Thoracic aorta (tissue), 2 donors: ENCODE measurements at places on chromosomes 3 and 15. TPM values are rescaled to one million over a fixed set of nuclear protein-coding genes. Genes with fewer than 3 reads are reported as not detected.

Gene ZNF502
- total RNA-seq = 4.5 TPM

Gene ZNF860
- 0.71 TPM for total RNA-seq

Gene CFAP20DC
- total RNA-seq = not detected

Gene ECT2
- total RNA-seq = 14.0 TPM

Gene SAXO2
- total RNA-seq = not detected

Gene TEX55
- total RNA-seq = not detected

Gene HRG
- total RNA-seq = not detected

Gene DISP2
- total RNA-seq = 0.54 TPM
